ENCODE measurements at places on chromosomes 5 and 9. TPM values are rescaled to one million over a fixed set of nuclear protein-coding genes. Genes with fewer than 3 reads are reported as not detected.

ZMAT2 gene
- 29.3 TPM for total RNA-seq

ROR2 gene
- not detected for total RNA-seq

CAPSL gene
- not detected for total RNA-seq

COL23A1 gene
- not detected for total RNA-seq

INSL4 gene
- 0.20 TPM for total RNA-seq

GFI1B gene
- not detected for total RNA-seq

TXNDC8 gene
- not detected for total RNA-seq

PKD2L2 gene
- total RNA-seq, result not detected

EIF4E1B gene
- not detected for total RNA-seq

KCNV2 gene
- total RNA-seq, result not detected

DNAJC18 gene
- total RNA-seq, result 0.81 TPM

HSPB3 gene
- total RNA-seq, result not detected

LRRTM2 gene
- not detected for total RNA-seq

PKN3 gene
- total RNA-seq, result 17.9 TPM

POLE3 gene
- total RNA-seq, result 83.0 TPM

TIFAB gene
- total RNA-seq, result not detected

SLC36A2 gene
- not detected for total RNA-seq

IL13 gene
- total RNA-seq, result not detected

TLX3 gene
- not detected for total RNA-seq

CAVIN4 gene
- 0.08 TPM for total RNA-seq

IFNB1 gene
- total RNA-seq, result not detected

MRRF gene
- total RNA-seq, result 49.3 TPM

GABRP gene
- total RNA-seq, result 11.0 TPM

ARSI gene
- not detected for total RNA-seq

CCDC152 gene
- total RNA-seq, result not detected

LHX3 gene
- total RNA-seq, result not detected

SPATA9 gene
- total RNA-seq, result not detected
